Activated T-cell treated with anti-CD3 and anti-CD28 coated beads, Interleukin-2, amount 50 U/mL, for 72 hours (primary cell): ENCODE measurements at places on chromosomes 6 and 20. TPM values are rescaled to one million over a fixed set of nuclear protein-coding genes. Genes with fewer than 3 reads are reported as not detected.

SPATS1 gene
- total RNA-seq, result not detected

SNAP25 gene
- 5.6 TPM for total RNA-seq

RGS17 gene
- total RNA-seq, result not detected

FAM162B gene
- not detected for total RNA-seq

HLA-DOB gene
- 8.1 TPM for total RNA-seq

ATP6V1G2 gene
- total RNA-seq, result 4.1 TPM

ZNF165 gene
- 5.1 TPM for total RNA-seq

C20orf96 gene
- 6.4 TPM for total RNA-seq

DNA sequence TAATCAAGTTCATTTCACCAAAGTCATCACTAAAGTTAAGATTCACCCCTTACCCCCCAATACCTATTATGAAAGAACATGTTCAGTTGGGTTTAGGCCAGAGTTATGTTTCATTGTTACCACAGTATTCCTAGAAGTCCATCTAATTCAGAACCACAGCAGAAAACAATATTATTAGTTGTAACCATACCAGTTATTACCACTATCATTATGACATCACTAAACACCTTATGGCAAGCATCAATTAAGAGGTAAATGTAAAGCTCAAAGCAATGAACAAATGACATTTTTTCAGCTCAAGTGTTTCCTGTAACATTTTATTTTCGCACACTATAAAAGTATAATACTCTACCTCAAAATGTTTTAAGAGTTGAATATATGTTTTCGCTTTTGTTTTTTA lies 4.4 kb downstream of the CEP85L start:
- no peak for DNase-seq
- H3K4me3 ChIP-seq, result no peak overlapping the region
- H3K27me3 ChIP-seq, result no peaks in the 10 kb centered on the region
- no peak overlapping the region for H3K27ac ChIP-seq
- H3K4me1 ChIP-seq, result peaks cover 41% of the 10 kb centered on the region
- peaks cover 12% of the 10 kb centered on the region for H3K36me3 ChIP-seq

DNA sequence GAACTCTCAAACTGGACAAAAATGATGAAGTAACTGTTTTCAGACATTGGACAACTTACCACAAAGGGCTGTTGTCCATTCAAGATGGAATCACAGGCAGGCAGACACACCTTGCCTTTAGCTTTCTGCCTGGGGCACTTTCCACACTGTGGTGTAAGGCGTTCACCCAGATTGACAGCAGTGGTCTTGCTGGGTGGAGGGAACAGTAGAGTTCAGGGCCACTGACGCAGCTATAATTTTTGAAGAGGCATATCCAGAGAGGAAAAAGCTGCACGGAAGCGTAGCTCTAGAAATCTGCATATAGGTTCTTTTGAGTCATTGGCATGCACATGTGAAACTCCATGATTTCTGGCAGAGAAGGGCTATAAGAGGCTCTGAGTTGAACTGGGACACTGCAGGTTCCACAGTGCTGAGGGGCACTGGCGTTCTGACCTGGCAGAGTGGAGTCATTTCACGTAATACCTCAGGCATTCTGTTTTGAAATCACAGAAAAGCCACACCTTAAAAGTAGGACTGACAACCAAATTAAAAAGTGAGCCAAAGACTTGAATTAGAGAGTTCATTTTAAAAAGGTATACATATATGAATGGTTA lies 105.0 kb upstream of the EDN1 start:
- no peak overlapping the region for H3K4me3 ChIP-seq
- no peak for DNase-seq
- H3K36me3 ChIP-seq, result no peaks in the 10 kb centered on the region
- no peak overlapping the region for H3K27ac ChIP-seq

GRCh38 chr6:110044622-110045021 lies 66.5 kb downstream of the GPR6 start:
- H3K4me1 ChIP-seq, result peaks cover 6% of the 10 kb centered on the region
- H3K4me3 ChIP-seq, result no peak overlapping the region
- H3K36me3 ChIP-seq, result no peaks in the 10 kb centered on the region
- H3K27ac ChIP-seq, result no peak overlapping the region
- H3K27me3 ChIP-seq, result no peaks in the 10 kb centered on the region
- no peak for DNase-seq

DNA sequence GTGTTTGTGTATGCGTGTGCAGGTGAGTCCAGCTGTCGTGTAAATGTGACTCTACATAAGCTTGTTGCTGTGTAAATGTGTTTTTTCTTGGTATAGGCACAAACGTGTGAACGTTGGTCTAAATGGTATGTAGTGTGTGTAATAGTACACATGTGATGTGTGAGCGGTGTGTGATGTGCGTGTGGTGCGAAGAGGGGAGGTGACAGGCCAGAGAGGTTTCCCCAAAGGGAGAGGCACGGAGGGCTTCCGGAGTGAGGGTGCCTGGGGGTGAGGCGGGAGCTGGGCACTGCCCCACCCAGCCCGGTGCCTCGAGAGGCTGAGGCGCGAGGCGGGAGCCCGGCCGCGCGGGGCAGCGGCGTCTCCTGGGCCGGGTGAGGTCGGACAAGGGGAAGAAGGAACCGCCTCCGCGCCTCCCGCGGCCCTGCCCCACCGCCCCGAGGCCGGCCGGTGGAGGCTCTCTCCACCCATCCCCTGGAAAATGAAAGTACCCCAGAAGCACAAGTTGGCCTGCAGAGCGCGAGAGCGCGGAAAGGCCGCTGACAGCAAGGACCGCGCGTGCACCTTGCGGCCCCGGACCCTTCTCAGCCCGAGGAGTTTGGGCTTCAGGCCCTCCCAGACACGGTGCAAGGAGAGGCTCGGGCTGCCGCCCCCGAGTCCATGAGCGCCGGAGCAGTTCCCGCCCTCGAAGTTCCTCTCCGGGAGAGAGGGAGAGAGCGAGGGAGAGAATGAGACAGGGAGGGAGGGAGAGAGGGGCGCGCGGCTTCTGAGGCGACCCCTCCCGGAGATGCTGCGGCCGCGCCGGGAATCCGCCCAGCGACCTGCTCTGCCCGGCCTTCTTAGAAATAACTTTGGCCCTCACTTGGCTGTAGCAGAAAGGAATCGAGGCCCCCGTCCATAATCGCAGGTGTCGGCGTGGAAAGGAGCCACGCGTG lies 43.2 kb upstream of the OSTM1 start:
- H3K36me3 ChIP-seq, result peaks cover 6% of the 10 kb centered on the region
- peak; percentile 36 for DNase-seq
- peaks cover 60% of the 10 kb centered on the region for H3K4me1 ChIP-seq
- H3K27me3 ChIP-seq, result peaks cover 89% of the 10 kb centered on the region
- no peak overlapping the region for H3K27ac ChIP-seq
- peak overlapping the region; percentile 89 for H3K4me3 ChIP-seq

GRCh38 chr20:10610251-10610650 lies 63.5 kb downstream of the JAG1 start:
- no peak overlapping the region for H3K4me3 ChIP-seq
- no peak overlapping the region for H3K27ac ChIP-seq
- DNase-seq, result no peak
- no peaks in the 10 kb centered on the region for H3K4me1 ChIP-seq
- no peaks in the 10 kb centered on the region for H3K36me3 ChIP-seq

DNA sequence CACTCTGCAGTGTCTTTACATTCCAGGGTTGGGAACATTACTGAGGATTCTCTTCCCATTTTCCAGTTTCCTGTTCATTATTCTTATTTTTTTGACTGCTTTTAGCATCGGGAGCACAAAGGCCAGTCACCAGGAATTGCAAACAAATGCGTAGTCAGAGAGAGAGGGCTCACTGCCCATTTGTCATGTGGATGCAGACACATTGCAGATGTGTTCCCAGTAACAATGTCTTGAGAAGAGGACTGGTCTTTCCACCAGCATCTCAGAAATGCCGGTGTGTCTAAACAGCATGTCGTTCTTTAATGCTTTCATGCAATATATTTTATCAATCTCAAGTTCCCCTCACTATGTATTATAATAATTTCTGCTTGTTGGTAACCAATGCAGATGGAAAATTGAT lies 952 bp upstream of the TAAR6 start:
- peaks cover 31% of the 10 kb centered on the region for H3K27me3 ChIP-seq
- H3K27ac ChIP-seq, result no peak overlapping the region
- H3K4me1 ChIP-seq, result no peaks in the 10 kb centered on the region
- H3K36me3 ChIP-seq, result no peaks in the 10 kb centered on the region

GRCh38 chr6:2917065-2917464 lies 14.0 kb upstream of the SERPINB9 start:
- H3K27me3 ChIP-seq, result no peaks in the 10 kb centered on the region
- no peak for DNase-seq
- no peaks in the 10 kb centered on the region for H3K36me3 ChIP-seq
- no peak overlapping the region for H3K27ac ChIP-seq
- peaks cover 21% of the 10 kb centered on the region for H3K4me1 ChIP-seq

GRCh38 chr6:53858913-53859312 lies 64.1 kb downstream of the LRRC1 start:
- DNase-seq, result no peak
- H3K36me3 ChIP-seq, result no peaks in the 10 kb centered on the region
- H3K27ac ChIP-seq, result no peak overlapping the region
- H3K4me1 ChIP-seq, result peaks cover 21% of the 10 kb centered on the region

DNA sequence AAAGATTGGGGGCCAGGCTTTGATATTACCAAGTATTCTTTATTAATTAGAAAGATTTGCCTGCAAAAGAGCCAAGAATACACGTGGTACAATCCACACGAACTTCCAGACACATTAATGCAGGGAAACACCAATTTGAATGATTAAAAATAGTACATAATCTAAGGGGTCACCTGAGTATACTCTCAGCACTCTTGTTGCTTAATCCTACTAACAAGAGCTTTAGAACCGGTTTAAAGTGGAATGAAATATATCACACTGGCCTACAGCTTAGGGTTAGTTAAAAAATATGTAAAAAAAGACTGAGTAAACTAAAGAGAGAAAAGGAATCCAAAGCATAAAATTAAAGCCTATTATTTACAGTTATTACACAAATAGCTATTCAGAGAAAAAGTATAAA lies 49.0 kb downstream of the COL9A1 start:
- peaks cover 17% of the 10 kb centered on the region for H3K27me3 ChIP-seq
- no peak for DNase-seq

DNA sequence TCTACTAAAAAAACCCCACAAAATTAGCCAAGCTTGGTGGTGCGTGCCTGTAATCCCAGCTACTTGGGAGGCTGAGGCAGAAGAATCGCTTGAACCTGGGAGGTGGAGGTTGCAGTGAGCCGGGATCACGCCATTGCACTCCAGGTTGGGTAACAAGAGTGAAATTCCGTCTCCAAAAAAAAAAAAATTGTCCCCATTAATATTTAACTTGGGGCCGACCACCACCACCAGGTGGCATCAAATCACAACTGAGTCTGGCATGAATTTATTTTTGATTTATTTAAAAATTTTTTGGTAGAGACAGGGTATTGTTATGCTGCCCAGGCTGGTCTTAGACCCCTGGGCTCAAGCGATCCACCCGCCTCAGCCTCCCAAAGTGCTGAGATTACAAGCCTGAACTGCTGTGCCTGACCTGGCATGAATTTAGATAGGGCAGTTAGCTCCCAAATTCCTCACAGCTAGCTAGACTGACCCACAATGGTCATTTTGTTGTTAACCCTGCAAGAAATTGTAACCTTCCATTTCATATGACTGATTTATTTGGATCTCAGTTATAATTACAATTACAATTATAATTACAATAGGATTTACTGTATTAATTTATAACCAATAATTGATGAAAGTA lies 17.1 kb upstream of the BEND3 start:
- peak; percentile 34 for DNase-seq
- no peaks in the 10 kb centered on the region for H3K4me1 ChIP-seq
- H3K4me3 ChIP-seq, result no peak overlapping the region
- H3K27ac ChIP-seq, result no peak overlapping the region

- peaks cover 14% of the 10 kb centered on the region for H3K36me3 ChIP-seq
- no peak overlapping the region for H3K27ac ChIP-seq
- H3K4me3 ChIP-seq, result no peak overlapping the region
- no peak for DNase-seq
Measured at GRCh38 chr6:169902070-169902469, 150.6 kb downstream of the ERMARD start.

GRCh38 chr6:163707387-163708355 lies 293.2 kb downstream of the QKI start:
- H3K36me3 ChIP-seq, result no peaks in the 10 kb centered on the region
- H3K4me3 ChIP-seq, result no peak overlapping the region
- H3K27me3 ChIP-seq, result peaks cover 8% of the 10 kb centered on the region
- no peak overlapping the region for H3K27ac ChIP-seq

DNA sequence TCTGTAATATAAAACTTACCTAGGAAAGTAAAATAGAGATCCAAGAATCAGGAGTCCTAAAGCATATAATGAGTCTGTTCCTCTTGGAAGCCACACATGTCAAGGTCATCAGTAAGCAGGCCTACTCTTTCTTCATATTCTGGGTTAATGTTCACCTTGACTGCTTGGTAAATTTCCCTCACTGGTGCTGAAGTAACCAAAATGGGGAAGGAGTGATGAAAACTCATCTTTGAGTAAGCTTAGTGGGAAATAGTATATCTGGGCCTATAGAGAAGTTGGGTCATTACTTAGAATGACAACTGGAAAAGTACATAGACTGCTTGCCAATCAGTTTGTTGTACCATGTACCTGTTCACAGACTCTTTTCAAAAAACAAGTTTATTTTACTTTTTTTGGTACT lies 6.6 kb downstream of the TSPYL4 start:
- H3K4me3 ChIP-seq, result no peak overlapping the region
- peak overlapping the region; percentile 28 for H3K27ac ChIP-seq
- H3K27me3 ChIP-seq, result no peaks in the 10 kb centered on the region
- no peak for DNase-seq
- H3K4me1 ChIP-seq, result peaks cover 7% of the 10 kb centered on the region
- H3K36me3 ChIP-seq, result peaks cover 2% of the 10 kb centered on the region

DNA sequence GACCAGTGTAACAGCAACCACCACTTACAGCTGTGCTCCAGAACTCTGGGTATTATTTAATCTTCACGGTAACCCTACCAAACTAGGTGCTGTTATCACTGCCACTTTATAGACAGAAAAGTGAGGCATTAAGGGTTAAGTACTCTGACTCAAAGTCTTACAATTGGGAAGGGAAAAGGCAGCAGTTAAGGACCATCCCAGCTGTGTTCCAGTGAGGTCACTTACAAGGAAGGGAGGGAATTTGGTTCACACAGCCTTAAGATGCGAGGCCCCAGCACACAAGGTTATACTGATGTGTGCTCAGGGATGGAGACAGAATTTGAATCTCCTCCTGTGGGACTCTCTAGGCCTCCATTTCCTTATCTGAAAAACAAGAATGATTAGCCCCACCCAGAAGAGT lies 46.7 kb downstream of the TRERF1 start:
- peaks cover 73% of the 10 kb centered on the region for H3K4me1 ChIP-seq
- DNase-seq, result no peak
- H3K27ac ChIP-seq, result peak overlapping the region; percentile 86
- no peaks in the 10 kb centered on the region for H3K27me3 ChIP-seq
